Ureter (tissue), 1 donor: ENCODE measurements at places on chromosomes 5 and 9.

DNA sequence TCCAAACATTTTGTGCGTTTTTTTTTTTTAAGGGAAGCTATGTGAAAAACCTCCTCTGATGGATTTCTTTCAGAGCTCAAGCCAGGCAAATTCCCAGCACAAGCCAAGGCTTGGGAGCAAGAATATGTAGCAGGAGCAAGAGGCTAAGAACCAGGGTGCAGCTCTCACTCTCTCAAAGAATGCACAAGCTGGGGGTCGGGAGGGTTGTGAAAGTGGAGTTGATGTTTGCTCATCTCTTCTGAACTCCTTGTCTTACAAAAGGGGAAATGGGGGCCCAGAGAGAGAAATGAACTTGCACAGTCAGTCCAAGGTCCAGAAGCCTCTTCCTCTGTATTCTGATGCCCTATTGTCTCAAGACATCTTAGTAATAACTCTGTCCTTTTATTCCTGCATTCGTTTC lies 7.7 kb upstream of the TRAF1 start:
- no peak for DNase-seq

GRCh38 chr9:128607642-128608350 lies 48.9 kb downstream of the DYNC2I2 start:
- DNase-seq, result peak; percentile 64

DNA sequence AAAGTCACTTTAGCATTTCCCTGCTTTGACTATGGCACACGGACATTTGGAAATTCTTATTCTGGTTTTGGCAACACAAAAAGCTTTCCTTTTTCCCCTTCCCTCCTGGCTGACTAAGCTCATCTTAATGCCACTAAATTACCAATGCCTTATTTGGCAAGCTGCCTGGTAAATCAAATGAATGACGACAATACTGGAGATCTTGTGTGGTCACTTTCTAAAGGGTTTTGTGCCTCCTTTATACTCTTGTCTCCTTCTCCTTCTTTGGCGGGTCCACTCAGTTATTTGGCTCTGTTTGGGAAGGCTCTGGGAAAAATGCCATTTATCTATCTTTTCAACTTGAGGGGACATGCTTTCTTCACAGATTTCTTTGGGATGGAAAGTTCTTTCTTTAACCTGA lies 34.9 kb downstream of the SH3GL2 start:
- DNase-seq, result no peak

DNA sequence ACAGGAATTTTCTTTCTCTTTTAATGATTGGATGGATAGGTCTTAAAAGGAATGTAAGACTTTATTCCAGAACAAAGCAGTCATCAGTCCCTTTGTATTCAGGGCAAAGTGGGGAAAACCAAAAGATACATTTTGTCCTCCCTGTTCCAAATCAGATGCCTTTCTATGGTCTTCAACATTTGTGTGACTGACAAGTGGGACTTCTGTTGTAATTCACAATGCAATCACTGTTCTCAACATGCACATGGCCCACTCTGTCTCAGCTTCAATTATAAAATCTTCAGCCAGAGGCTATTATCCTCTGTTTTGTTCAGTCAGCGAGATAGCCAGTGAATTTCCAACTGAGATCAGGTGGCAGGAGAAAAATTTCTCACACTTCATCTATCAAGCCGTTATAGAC lies 95.5 kb upstream of the ERBIN start:
- DNase-seq, result no peak

DNA sequence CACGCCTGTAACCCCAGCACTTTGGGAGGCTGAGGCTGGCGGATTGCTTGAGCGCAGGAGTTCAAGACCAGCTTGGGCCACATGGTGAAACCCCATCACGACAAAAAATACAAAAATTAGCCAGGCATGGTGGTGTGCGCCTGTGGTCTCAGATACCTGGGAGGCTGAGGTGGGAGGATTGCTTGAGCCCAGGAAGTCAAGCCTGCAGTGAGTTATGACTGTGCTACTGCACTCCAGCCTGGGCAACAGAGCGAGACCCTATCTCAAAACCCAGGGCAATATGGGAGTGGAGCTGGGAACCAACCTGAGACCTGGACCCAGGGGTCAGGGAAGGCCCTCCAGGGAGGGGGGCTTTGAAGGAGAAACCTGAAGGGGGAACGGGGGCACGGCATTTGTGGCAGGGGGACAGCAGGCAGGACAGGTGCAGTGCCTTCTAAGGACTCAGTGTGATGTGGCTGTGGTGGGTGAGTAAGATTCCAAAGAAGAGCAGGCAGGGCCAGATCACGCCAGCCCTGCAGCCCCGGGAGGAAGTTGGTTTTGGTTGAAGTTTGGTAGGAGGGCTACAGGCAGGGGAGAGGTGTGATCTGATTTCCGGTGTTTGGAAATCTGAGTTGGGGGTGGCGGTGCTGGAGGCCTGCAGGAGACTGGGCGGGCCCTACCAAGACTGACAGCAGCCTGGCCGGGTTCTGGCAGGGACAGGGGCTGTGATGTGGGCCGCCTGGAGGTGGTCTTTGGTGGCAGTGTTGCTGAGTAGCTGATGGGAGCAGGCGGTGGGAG lies 46.2 kb downstream of the NTNG2 start:
- no peak for DNase-seq

- DNase-seq, result peak; percentile 53
Observed at GRCh38 chr5:151150471-151151262, 6.9 kb downstream of the ANXA6 start.
